ENCODE measurements at places on chromosomes 7 and 10. TPM values are rescaled to one million over a fixed set of nuclear protein-coding genes. Genes with fewer than 3 reads are reported as not detected.

- DNase-seq: no peak
- H3K4me1 ChIP-seq: no peaks in the 10 kb centered on the region
- H3K36me3 ChIP-seq: no peaks in the 10 kb centered on the region
- H3K27me3 ChIP-seq: no peaks in the 10 kb centered on the region
- H3K4me3 ChIP-seq: no peak overlapping the region
These were observed 414.2 kb upstream of the KLF6 start for GRCh38 chr10:4199196-4199595.

The PAPOLB gene
- total RNA-seq: 0.28 TPM

GRCh38 chr10:33570495-33570894, 236.0 kb upstream of the NRP1 start:
- no peaks in the 10 kb centered on the region for H3K36me3 ChIP-seq
- no peak for DNase-seq
- no peaks in the 10 kb centered on the region for H3K27me3 ChIP-seq
- no peak overlapping the region for H3K4me3 ChIP-seq
- H3K4me1 ChIP-seq: no peaks in the 10 kb centered on the region

- no peak overlapping the region for H3K27ac ChIP-seq
- no peak for DNase-seq
- no peak overlapping the region for H3K4me3 ChIP-seq
- H3K4me1 ChIP-seq: no peaks in the 10 kb centered on the region
- H3K36me3 ChIP-seq: no peaks in the 10 kb centered on the region
These were observed 695.5 kb downstream of the INHBA start for GRCh38 chr7:41007351-41007751.

- H3K27ac ChIP-seq: no peak overlapping the region
- no peaks in the 10 kb centered on the region for H3K4me1 ChIP-seq
- H3K4me3 ChIP-seq: no peak overlapping the region
These were observed 162.7 kb upstream of the KMT2E start for GRCh38 chr7:104851268-104851667.

GRCh38 chr7:91421018-91421417, 156.8 kb downstream of the FZD1 start:
- H3K4me3 ChIP-seq: no peak overlapping the region
- H3K27me3 ChIP-seq: no peaks in the 10 kb centered on the region
- no peak for DNase-seq
- no peaks in the 10 kb centered on the region for H3K36me3 ChIP-seq
- H3K4me1 ChIP-seq: no peaks in the 10 kb centered on the region
- H3K27ac ChIP-seq: no peak overlapping the region

- H3K27me3 ChIP-seq: no peaks in the 10 kb centered on the region
- H3K27ac ChIP-seq: no peak overlapping the region
- no peaks in the 10 kb centered on the region for H3K4me1 ChIP-seq
- H3K4me3 ChIP-seq: no peak overlapping the region
- no peaks in the 10 kb centered on the region for H3K36me3 ChIP-seq
These were observed 123.9 kb upstream of the MGMT start for GRCh38 chr10:129343141-129343540.

GRCh38 chr10:130300608-130301020, 164.4 kb downstream of the GLRX3 start:
- no peaks in the 10 kb centered on the region for H3K27me3 ChIP-seq
- no peak overlapping the region for H3K27ac ChIP-seq
- no peaks in the 10 kb centered on the region for H3K4me1 ChIP-seq
- no peaks in the 10 kb centered on the region for H3K36me3 ChIP-seq

Measured in right atrium auricular region (tissue), 2 donors.